Vein endothelial cell (primary cell): ENCODE measurements at places on chromosomes 11 and 22. TPM values are rescaled to one million over a fixed set of nuclear protein-coding genes. Genes with fewer than 3 reads are reported as not detected.

The PLEKHA7 gene
- 1.6 and 2.1 TPM in 2 replicates for total RNA-seq

The TSG101 gene
- 56.8 and 73.5 TPM in 2 replicates for total RNA-seq

The TRIM29 gene
- not detected in 2 replicates for total RNA-seq

The DDX25 gene
- total RNA-seq: not detected in 2 replicates

The BTG4 gene
- not detected in 2 replicates for total RNA-seq

The PACSIN2 gene
- total RNA-seq: 58.1 and 69.5 TPM in 2 replicates

The RBMXL2 gene
- total RNA-seq: 0.33 TPM in 1 of 2 replicates, not detected in the other

The MLC1 gene
- not detected in 2 replicates for total RNA-seq

The MS4A15 gene
- total RNA-seq: not detected in 2 replicates

The TMEM121B gene
- total RNA-seq: 0.48 and 0.65 TPM in 2 replicates

The OR2D2 gene
- 0.48 TPM in 1 of 2 replicates, not detected in the other for total RNA-seq

The PRDM11 gene
- total RNA-seq: 9.6 and 12.4 TPM in 2 replicates

The CCDC81 gene
- 0.65 and 0.96 TPM in 2 replicates for total RNA-seq

The RASSF10 gene
- total RNA-seq: 0.67 and 12.1 TPM in 2 replicates

The LRRC75B gene
- total RNA-seq: 5.9 and 6.0 TPM in 2 replicates

The SNRPD3 gene
- total RNA-seq: 104 and 158 TPM in 2 replicates

The OR8H3 gene
- total RNA-seq: not detected in 2 replicates

The FXYD2 gene
- total RNA-seq: under 0.01 and 2.3 TPM in 2 replicates

The CBLIF gene
- not detected in 2 replicates for total RNA-seq

The IFITM2 gene
- total RNA-seq: 67.2 and 73.5 TPM in 2 replicates

The WBP2NL gene
- total RNA-seq: 0.98 TPM in 1 of 2 replicates, not detected in the other

The NLRP14 gene
- 0.10 and 0.65 TPM in 2 replicates for total RNA-seq

The OR52E8 gene
- total RNA-seq: not detected in 2 replicates

The XKR3 gene
- total RNA-seq: not detected in 2 replicates

The GGTLC2 gene
- total RNA-seq: not detected in 2 replicates

The TIMM8B gene
- 53.9 and 55.1 TPM in 2 replicates for total RNA-seq

The CADM1 gene
- 0.33 and 2.5 TPM in 2 replicates for total RNA-seq

The TRIM48 gene
- total RNA-seq: not detected in 2 replicates

The WNT11 gene
- not detected in 2 replicates for total RNA-seq

The CHCHD10 gene
- 1.6 and 4.2 TPM in 2 replicates for total RNA-seq

The PNPLA5 gene
- not detected in 2 replicates for total RNA-seq

The SERPING1 gene
- not detected in 2 replicates for total RNA-seq

The OR5B2 gene
- total RNA-seq: not detected in 2 replicates

The OR51E2 gene
- not detected in 2 replicates for total RNA-seq

The EXPH5 gene
- under 0.01 and 0.19 TPM in 2 replicates for total RNA-seq

The KCNJ4 gene
- not detected in 2 replicates for total RNA-seq

The OR10AG1 gene
- total RNA-seq: not detected in 2 replicates

The OR5A1 gene
- not detected in 2 replicates for total RNA-seq

The YPEL4 gene
- under 0.01 and 0.29 TPM in 2 replicates for total RNA-seq

The SLC5A4 gene
- 0.86 and 2.6 TPM in 2 replicates for total RNA-seq

The OR5P2 gene
- total RNA-seq: 0.33 TPM in 1 of 2 replicates, not detected in the other

The SCN3B gene
- 0.65 and 1.7 TPM in 2 replicates for total RNA-seq

The SSTR3 gene
- total RNA-seq: not detected in 2 replicates

The MMP3 gene
- total RNA-seq: not detected in 2 replicates

The CEP126 gene
- total RNA-seq: 2.6 and 4.2 TPM in 2 replicates

The KDM4E gene
- total RNA-seq: not detected in 2 replicates

The C22orf23 gene
- 0.10 and 0.98 TPM in 2 replicates for total RNA-seq

The PICALM gene
- 237 and 254 TPM in 2 replicates for total RNA-seq

The SAA1 gene
- total RNA-seq: not detected in 2 replicates

The P2RY2 gene
- total RNA-seq: 3.3 and 5.7 TPM in 2 replicates

The MS4A6A gene
- total RNA-seq: 3.4 and 3.6 TPM in 2 replicates

The NLRX1 gene
- total RNA-seq: 17.5 and 22.5 TPM in 2 replicates

The BIK gene
- total RNA-seq: 0.76 and 1.6 TPM in 2 replicates
